Calu3 (cell line): ENCODE measurements at places on chromosomes 13 and 19.

DNA sequence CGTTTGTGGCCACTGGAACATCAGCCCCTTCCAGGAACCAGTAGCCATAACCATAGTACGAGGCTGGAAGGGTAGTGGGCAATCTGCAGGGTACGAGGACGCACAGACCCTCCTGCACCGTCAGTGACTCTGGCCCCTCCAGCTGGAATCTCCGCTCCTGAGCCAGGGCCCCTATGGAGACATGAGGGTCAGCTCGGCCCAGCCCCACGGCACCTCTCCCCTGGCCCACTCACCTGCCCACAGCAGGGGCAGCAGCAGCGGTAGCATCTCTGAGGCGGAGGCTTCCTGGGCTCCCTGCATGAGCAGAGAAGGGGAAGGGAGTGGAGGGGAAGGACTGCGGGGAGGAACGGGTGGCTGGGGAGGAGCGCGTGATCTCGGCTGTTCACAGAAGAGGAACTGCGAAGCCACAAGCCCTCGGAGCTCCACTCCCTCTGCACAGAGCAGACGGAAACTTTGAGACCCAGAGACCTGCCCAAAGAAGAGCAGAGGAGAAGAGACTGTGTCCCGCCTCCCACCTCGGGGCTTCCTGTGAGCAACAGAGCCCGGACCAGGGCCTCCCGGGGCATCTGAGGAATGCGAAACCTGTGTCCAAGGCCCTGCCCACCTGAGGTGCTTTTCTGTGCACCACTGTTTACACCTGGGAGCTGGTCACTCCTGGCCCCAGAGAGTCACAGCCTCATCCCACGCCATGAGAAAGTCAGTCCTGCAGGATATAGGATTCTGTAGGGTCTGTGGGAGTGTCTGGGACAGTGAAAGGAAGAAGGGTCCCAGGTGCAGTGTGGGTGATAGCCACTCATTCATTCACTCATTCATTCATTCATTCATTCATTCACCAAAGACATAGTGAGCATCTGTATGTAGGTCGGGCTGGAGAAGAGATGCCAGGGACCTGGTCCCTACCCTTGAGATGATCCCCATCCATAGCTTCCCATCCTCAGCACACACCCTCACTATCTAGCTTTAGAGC is at the start of gene SIGLEC6:
Gene SIGLEC6 (minus strand): TSS at position 322 of the 967 bp plus-strand sequence. CDS start 22 bp downstream, at position 300.
- DNase-seq, result no peak

DNA sequence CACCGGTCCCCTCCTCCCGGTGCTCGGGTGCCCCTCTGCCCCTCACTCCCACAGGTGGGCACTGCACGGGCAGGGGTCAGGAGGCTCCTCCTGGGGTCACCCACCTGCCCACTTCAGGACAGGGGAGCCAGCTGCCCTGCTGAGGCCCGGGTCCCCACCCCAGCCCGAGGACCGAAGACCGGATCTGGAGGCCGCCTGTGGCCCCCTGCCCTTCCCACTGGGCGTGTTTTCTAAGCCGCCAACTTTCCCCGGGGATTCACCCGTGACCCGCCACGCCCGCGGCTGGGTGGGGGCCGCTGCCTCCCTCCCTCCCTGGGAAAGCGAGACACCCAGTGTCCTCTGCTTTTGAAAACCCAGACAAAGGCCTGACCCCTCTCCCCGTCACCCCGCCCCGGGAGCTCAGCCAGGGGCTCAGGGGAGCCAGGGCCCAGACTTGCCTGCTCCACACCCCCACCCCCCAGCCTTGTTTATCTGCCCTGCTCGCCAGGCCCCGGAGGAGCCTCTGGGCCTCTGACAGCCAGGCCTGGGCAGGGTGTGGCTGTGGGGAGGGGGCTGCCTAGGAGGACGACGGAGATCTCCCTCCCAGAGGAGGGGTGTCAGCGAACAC is 1.3 kb downstream of the PALM start:
- no peak for DNase-seq

- peak; percentile 24 for DNase-seq
Observed at GRCh38 chr19:13097463-13098258, 5.0 kb downstream of the LYL1 start.

GRCh38 chr13:95226932-95227695 is 74.1 kb downstream of the ABCC4 start:
- no peak for DNase-seq

DNA sequence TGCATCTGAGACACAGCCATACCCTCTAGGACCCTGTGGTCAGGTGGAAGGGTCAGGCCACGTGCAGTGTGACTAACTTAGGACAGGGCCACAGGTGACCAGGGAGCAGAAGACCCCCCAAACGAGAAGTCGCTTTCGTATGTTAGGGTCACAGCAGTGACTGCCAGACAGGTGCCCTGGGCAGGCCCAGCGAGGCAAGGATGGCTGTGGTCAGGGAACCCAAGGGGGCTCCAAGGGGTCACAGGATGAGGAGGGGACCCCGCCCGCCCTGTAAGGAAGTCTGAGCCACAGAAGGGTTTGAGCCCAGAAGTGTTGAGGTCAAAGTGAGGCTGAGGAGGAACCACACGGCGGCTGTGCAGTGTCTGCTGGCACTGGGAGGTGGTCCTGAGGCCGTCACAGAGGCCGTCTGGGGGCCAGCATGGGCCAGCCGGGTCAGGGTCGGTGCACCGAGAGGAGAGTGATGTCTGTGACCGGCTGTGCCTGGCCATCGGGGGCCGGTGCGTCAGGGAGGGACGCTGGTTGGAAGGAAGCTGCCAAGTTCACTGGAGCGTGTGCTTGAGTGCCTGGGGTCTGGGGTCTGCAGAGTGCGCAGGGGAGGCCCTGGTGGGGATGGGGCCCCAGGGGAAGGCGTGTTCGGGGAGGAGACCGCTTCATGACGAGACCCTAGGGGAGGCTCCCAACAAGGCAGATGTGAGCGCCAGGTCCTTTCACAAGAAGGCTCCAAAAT is 24.8 kb upstream of the TMEM255B start:
- DNase-seq, result no peak

DNA sequence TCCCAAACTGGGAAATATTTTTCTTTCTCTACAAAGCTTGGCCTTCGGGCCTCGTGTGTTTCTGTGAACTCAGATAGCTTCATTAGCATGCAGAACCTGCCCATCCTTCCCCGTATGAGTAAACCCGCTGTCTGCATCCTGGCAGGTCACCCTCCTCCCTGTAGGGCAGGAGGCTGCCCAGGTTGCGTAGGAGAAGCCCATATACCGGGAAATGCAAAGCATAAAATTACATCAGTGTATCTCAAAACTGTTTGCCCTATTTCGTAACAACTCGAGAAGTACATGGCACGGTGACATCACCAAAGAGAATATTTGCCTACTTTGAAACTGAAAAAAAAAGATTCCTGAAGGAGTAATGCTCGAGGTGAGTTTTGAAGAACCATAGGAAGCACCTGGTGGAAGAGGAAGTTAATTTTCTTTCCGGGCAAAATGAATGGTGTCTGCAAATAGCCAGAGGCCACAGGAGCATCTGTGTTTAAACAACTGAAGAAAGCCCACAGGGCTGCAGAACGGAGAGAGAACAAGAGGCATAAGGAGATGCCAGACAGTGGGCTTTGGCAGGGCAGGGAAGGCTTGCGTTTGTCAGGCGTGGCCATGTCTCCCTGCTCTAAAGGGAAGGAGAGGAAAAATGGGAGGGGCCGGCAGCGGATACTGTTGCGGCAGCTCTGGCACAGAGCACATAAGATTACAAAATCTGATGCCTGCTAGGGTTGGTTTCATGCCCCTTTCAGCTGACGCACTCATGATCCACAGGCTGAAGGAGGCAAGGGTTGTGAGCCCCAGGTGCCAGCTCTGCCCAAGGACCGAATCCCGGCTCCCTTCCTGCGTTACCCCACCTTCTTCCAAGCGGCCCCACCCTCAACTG is 81.4 kb downstream of the IRS2 start:
- peak; percentile 4 for DNase-seq

- no peak for DNase-seq
Observed at GRCh38 chr19:11025997-11026396, 63.3 kb upstream of the LDLR start.

DNA sequence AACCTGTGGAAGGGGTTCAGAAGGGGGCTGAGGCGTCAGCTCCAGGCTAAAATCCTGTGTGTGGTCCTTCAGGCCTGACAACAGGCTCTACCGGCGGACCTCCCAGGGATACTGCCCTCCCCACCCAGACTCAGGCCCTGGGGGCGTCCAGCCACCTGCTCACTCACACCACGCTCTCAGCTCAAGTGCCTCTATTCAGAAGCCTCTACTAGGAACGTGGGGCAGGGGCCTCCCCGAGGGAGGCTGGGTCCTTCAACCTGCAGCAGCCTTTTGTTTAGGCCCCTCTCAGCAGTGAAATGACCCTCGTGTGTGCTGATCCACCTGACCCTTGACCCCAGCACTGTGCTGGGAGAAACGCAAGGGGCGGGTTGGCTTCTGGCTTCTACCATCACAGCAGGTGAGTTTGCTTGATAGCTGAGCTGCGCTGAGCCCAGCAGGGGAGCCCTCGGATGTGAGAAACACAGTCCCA is 10.6 kb downstream of the PLPP2 start:
- DNase-seq, result no peak

- no peak for DNase-seq
Observed at GRCh38 chr13:99743094-99743493, 228.5 kb downstream of the ZIC5 start.

DNA sequence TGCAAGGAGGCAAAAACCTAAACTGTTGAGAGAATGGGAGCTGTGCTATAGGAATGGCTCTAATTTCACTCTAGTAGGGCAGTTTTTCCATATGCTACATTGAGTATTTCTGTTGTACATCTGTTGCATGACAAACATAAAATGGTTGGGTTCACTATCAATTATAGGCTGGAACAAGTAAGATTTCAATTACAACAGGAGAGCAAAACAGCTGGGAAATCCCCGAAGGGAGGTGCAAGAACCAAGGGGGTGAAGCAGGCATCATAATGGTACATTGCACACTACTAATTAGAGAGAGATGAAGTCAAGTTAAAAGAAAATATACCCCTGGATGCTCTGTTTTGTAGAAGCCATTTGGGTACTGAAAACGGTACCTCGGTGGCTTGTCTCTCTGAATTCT is 389.5 kb downstream of the PCDH9 start:
- no peak for DNase-seq

- no peak for DNase-seq
Observed at GRCh38 chr13:23736541-23736940, 152.7 kb downstream of the MIPEP start.

- DNase-seq, result no peak
Observed at GRCh38 chr19:46915386-46915785, 54.6 kb downstream of the ARHGAP35 start.

DNA sequence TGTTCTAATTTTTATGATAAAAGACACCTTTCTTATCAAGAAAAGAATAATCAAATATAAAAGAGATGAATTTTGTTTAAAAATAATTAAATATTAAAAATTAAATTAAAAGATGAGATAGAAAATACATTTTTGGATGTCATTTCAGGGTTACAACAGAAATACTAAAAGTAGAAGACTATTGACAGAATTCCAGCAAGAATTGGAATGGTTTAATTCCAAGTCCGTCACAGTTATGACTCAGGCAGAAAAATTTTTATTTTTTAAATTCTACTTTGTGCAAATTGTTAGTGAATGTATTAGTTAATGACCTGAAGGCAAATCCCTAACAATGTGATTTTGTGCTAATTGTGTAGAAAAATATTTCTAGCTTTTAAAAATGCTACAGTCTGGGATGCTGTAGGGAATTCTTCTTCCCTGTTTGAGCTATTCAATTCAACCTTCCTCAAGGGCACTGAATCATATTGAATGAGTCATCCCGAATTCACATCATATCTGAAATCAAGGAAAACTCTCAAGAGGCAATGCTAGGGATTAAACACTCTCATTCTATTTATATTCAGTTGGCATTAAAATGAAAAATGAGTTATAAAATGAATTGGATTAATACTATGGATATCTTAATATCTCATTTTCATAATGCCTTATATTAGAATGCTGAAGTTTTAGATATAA is 633.5 kb upstream of the ATXN8OS start:
- no peak for DNase-seq

DNA sequence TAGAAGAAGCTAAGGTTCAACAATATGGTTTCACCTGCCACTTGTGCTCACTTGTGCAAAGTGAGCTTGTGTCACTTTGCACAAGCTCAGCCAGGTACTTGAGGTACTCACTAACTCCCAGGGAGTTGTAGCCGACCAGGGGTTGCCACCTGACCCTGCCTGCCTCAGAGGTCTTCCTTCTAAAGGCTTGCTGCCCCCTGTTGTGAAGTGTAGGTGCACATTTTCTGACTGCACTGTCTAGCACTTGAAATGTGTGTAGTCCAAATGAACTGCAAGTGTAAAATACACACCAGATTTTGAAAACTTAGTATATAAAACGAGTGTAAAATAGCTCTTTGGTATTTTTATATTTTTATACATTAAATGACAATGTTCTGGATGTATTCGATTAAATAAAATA is 230.8 kb downstream of the DLEU7 start:
- DNase-seq, result no peak

DNA sequence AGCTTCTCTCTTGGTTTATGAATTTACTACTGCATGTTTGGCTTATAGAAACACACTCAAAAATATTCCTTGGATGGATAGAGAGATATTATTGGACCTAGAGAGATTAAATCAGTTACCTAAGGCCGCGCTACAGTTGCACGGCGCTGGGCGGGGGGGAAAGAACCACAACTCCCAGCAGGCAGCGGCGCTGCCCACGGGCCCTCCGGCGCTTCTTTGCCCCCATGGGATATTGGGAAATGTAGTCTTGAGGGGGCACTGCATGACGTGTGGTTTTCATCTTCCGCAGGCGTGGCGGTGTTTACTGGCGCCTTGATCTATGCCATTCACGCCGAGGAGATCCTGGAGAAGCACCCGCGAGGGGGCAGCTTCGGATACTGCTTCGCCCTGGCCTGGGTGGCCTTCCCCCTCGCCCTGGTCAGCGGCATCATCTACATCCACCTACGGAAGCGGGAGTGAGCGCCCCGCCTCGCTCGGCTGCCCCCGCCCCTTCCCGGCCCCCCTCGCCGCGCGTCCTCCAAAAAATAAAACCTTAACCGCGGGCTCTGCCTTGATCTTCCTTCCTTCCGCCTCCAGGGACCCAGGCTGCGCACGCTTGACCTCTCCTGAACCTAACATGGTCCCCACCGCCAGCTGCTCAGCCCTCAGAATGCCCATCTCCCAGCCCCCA is 4.8 kb downstream of the EMP3 start:
- DNase-seq, result peak; percentile 91

- no peak for DNase-seq
Observed at GRCh38 chr19:6556043-6556449, 25.2 kb downstream of the TNFSF9 start.

GRCh38 chr19:32241306-32241705 is 104.1 kb upstream of the ZNF507 start:
- no peak for DNase-seq

DNA sequence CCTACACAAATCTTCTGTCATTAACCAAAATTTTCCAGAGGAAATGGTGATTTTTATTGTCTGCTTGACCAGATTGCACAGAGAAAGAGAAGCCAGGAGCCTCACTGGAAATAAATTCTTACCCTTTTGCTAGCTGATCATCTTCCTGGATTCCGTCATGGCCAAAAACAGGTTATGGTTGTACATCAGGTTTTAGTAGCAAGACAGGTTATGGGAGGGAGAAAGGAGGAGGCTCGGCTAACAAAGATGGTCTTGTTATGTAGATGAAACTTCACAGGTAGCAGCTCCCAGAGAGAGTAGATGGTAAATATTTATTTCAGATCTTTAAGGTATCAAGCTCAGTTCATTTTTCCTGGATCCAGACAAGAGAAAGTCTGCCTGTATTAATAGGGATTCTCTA is 19.7 kb upstream of the CEACAM3 start:
- peak; percentile 65 for DNase-seq
